Naive B cell (primary cell): ENCODE measurements at places on chromosomes 5 and 9.

GRCh38 chr5:99317136-99317535 is 388.3 kb upstream of the CHD1 start:
- no peak for DNase-seq

GRCh38 chr5:75510836-75511434 is 494 bp downstream of the CERT1 start:
- no peak for DNase-seq

GRCh38 chr9:95764533-95765319 is 110.8 kb upstream of the ERCC6L2 start:
- DNase-seq = no peak

GRCh38 chr5:94857111-94857510 is 238.6 kb downstream of the SLF1 start:
- DNase-seq = no peak

DNA sequence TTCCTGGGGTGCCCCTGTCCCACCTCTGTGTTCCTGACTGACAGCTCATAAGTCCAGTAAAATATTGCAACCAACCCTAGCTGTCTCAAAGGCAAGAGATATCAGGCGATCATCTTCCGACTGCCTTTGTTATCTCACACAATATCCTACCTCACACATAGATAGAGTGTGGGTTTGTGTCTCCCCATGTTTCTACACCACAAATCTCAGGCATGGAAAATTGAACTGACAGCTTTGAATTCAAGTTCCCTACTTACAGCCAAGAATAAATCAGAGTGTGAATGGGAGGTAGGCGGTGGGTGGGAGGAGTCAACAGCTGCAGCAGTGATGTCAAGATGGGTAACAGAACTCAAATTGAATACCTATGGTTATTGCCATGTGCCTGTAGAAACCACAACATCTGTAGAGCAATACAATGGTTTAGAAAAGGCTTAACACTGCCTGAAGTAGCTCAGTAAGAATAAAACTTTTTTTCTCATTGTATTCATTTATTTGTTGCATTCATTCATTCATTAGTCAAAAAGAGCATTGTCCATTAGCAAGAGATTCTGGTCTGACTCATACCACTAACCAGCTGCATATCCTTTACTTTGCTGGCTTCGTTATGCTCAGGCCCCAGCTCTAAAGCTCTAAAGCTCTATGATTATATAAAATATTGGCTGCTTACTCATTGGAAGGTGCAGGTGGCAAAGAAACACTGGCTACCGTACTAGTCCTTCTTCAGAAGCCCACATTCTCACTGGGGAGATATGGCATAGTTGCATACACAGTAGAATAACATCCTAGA is 108.2 kb upstream of the DMAC1 start:
- no peak for DNase-seq

DNA sequence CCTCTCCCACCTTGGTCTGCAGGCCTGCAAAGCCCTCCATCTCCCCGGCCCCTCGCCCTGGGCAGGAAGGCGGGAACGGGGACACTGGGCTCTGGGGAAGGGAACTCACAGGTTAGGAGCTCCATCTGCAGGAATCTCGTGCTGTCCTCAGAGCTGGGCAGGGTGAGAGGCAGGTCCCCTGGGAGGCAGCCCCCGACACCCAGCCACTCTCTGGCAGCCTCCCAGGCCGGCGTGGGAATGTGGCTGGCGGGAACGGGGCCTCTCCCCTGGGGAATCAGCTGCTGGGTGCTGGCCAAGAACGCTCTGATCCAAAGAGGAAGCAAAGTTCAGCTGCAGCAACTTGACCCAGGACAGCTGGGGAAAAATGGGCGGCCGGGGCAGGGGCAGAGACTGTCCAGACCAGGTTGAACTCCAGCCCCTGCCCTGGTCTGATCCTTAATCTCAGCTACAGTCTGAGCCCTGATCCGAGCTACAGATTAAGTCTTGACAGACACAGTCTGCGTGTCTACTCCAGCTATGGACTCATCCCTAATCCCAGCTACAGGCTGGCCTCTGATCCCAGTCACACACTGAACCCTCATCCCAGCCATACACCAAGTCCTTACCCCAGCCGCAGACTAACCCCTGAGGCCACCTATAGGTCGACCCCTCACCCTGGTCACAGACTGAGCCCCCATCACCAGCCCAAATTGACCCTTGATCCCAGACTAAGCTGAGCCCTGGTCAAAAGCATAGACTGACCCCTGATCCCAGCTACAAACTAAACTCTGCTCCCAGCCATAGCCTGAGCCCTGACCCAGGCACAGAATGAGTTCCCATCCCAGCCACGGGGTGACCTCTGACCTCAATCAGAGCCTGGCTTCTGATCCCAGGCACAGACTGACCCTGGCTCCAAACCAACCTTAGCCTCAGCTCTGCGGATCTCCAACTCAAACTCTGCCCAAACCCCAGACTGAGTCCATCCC is 37.3 kb upstream of the EGFL7 start:
- no peak for DNase-seq

DNA sequence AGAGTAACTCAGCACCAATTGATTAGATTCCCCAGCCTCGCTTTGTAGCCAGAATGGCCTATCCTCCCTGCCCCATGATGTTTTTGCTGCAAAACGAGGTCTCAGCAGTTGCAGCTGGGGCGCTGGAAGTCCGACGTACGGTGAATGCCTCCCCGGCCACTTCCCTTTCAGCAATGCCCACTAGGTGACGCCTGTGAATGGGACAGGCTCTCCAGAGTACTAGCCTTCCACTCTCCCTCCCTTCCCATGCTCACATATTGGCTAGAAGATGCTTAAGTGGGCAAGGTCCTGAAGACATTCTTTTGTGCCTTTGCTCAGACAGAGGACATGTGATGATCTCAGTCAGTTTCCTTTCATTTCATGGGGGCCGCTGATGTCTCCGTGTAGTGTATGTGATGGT is 50.8 kb downstream of the DMRT2 start:
- DNase-seq = no peak

DNA sequence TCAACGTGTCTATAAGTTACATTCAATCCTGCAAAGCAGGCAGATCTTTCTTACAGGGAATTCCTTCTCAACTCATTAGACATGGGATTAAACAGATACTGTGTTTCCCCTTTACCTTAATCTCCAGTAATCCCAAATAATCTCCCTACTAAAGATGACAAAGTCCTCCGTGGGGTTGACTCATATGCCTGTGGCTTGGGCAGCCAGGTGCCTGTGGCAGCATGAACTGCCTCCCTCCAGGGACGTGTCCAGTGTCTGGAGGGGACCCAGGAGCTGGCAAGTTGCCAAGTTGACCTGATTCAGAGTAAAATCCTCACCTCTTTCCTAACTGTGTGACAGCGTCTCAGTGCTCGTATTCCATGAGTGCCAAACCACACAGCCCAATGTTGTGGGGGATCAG is 94.6 kb upstream of the PTCH1 start:
- DNase-seq = no peak

DNA sequence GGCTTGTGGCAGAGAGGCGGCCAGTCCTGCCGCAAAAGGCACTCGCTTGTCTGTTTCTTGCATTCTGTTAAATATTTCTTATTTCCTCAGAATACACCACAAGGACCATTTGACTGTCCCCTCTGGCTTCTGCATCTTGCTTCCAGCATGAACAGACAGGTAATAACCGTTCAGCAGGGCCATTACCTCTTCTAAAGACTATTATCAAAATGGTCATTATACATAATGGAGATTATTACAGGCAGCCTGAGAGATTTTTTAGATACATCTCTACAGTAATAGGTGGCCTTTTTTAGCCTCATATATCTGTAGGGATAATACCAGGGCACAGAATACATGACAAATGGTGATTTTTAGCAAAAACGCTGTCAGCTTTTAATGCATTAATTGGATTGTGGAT is 382.0 kb downstream of the PSAT1 start:
- no peak for DNase-seq

- DNase-seq = no peak
Measured at GRCh38 chr9:14813336-14814248, 91.1 kb upstream of the CER1 start.

GRCh38 chr9:77903666-77904285 is 127.8 kb downstream of the GNAQ start:
- DNase-seq = no peak
